ENCODE measurements at places on chromosomes 13 and 19.

GRCh38 chr13:101621099-101621498 lies 168.6 kb downstream of the ITGBL1 start:
- no peak for DNase-seq

- no peak for DNase-seq
These were observed at the start of gene TMEM272 for GRCh38 chr13:51844862-51845573. Gene TMEM272 (minus strand): TSS chr13:51845177. CDS start chr13:51838530, 6,647 bp downstream.

- DNase-seq: no peak
These were observed 72.3 kb downstream of the C1QTNF9 start for GRCh38 chr13:24381541-24382265.

- no peak for DNase-seq
These were observed 14.2 kb downstream of the ZIC2 start for GRCh38 chr13:99995589-99996380.
